CD4-positive, alpha-beta T cell (primary cell): ENCODE measurements at places on chromosomes 16 and 17. TPM values are rescaled to one million over a fixed set of nuclear protein-coding genes. Genes with fewer than 3 reads are reported as not detected.

GRCh38 chr17:80112471-80113032 lies 11.2 kb downstream of the GAA start:
- no peak overlapping the region for H3K27ac ChIP-seq
- no peaks in the 10 kb centered on the region for H3K36me3 ChIP-seq
- DNase-seq, result no peak
- no peak overlapping the region for H3K4me3 ChIP-seq

- no peak for DNase-seq
- H3K4me1 ChIP-seq, result peaks cover 91% of the 10 kb centered on the region
- H3K27ac ChIP-seq, result no peak overlapping the region
Measured at GRCh38 chr17:77394540-77395295, 253.9 kb downstream of the SEC14L1 start.

- peaks cover 52% of the 10 kb centered on the region for H3K4me1 ChIP-seq
- peaks cover 16% of the 10 kb centered on the region for H3K36me3 ChIP-seq
- DNase-seq, result no peak
Measured at GRCh38 chr17:4837471-4838308, 4.5 kb downstream of the MINK1 start.

- no peak overlapping the region for H3K27ac ChIP-seq
- no peaks in the 10 kb centered on the region for H3K27me3 ChIP-seq
- H3K4me1 ChIP-seq, result peaks cover 23% of the 10 kb centered on the region
- H3K36me3 ChIP-seq, result no peaks in the 10 kb centered on the region
Measured at GRCh38 chr17:41547378-41547841, 19.3 kb upstream of the KRT19 start.

DNA sequence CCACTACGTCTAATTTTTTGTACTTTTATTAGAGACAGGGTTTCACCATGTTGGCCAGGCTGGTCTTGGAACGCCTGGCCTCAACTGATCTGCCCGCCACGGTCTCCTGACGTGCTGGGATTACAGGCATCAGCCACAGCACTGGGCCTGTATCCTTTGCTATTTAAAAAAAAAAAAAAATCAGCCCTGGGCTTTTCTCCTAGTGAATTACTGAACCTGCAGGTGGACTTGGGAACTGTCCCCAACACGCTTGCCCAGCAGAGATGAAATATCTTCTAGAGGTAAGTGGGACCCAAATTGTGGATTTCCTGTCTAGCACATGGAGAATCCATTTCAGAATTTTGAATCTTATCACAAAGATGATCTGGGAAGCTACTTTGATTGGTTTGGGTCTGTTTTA lies 14.8 kb downstream of the CNOT1 start:
- no peaks in the 10 kb centered on the region for H3K27me3 ChIP-seq
- H3K36me3 ChIP-seq, result peaks cover 53% of the 10 kb centered on the region
- no peak overlapping the region for H3K4me3 ChIP-seq
- no peak overlapping the region for H3K27ac ChIP-seq

- H3K27me3 ChIP-seq, result no peaks in the 10 kb centered on the region
- H3K27ac ChIP-seq, result no peak overlapping the region
- H3K36me3 ChIP-seq, result peaks cover 15% of the 10 kb centered on the region
- H3K4me1 ChIP-seq, result no peaks in the 10 kb centered on the region
- DNase-seq, result no peak
- no peak overlapping the region for H3K4me3 ChIP-seq
Measured at GRCh38 chr16:14240219-14240843, 169.2 kb downstream of the MRTFB start.

GRCh38 chr16:56643080-56643778 lies 4.8 kb downstream of the MT1A start:
- no peaks in the 10 kb centered on the region for H3K36me3 ChIP-seq
- H3K27ac ChIP-seq, result no peak overlapping the region
- peak; percentile 61 for DNase-seq
- peaks cover 26% of the 10 kb centered on the region for H3K27me3 ChIP-seq
- H3K4me3 ChIP-seq, result peak overlapping the region; percentile 46
- peaks cover 25% of the 10 kb centered on the region for H3K4me1 ChIP-seq

MEOX1 gene
- total RNA-seq, result 0.50 TPM

- no peaks in the 10 kb centered on the region for H3K27me3 ChIP-seq
- peak within 1 kb of the TSS; percentile 69 for H3K27ac ChIP-seq
- peak; percentile 80 for DNase-seq
- peak within 1 kb of the TSS; percentile 86 for H3K4me3 ChIP-seq
- H3K4me1 ChIP-seq, result peaks cover 30% of the 10 kb centered on the region
Measured at GRCh38 chr16:10385725-10386516, at the start of gene ATF7IP2. ATF7IP2 (plus strand) TSS chr16:10386061; CDS start chr16:10430621, 44,560 bp downstream.

CMIP gene
- total RNA-seq, result 33.5 TPM
